ENCODE measurements at places on chromosomes 7 and 10.

DNA sequence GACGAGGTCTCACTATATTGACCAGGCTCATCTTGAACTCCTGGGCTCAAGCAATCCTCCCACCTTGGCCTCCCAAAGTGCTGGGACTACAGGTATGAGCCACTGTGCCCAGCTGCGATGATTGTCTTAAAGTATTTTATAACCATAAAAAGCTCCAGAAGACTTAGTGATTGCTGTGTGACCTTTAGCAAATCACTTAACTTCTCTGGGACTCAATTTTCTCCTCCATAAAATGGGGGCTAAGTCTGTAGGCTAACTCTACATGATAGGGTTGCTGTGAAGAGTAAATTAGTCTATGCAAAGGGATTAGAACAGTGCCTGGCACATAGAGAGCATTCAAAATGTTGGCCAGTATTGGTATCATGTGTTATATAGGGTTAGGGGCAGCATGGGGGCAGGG is 42.8 kb downstream of the PPIF start:
- DNase-seq: no peak

GRCh38 chr7:40717242-40717641 is 582.4 kb downstream of the SUGCT start:
- no peak for DNase-seq

DNA sequence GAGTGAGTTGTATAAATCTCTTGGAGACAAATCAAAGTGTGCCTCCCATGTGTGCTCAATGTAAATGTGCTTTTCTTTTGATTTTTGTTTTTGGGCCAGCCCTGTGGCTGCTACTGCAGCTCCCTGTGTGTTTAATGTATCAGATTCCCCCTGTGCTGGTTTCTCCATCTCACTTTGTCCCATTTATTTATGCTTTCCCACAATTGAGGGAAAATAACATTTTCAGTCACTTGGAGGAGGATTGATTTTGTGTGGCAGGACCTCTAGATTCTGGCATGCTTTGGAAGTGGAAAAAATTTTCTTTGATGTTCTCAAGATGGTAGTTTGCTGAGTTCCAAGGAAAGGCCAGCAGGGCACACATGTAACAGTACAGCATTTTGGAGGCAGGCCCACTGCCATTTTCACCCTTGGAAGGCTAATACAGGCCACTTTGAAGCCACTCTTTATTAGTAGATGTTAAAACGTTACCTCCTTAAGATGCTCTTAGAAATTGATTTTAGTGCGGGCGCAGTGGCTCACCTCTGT is 323.6 kb downstream of the BICC1 start:
- DNase-seq: no peak

- DNase-seq: no peak
These were observed 558 bp downstream of the TCTN3 start for GRCh38 chr10:95693071-95693667.

DNA sequence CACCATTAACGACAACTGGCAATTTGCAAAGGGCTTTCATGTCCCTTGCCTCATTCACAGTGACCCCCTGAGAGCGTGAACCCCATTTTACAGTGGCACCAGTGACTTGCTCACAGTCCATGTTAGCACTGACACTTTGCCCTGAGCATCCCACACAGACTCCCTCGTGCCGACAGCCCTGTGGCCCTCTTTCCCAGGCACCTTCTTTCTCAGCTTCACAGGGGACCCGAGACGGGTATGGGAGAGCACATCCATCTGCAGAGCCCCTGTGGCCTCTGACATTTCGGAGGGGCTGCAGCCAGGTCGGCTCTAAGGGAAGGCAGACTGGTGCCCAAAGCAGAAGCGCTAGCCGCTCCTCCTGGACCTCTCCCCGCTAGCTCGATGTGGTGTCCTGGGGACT is 10.8 kb downstream of the LOXL4 start:
- DNase-seq: no peak

DNA sequence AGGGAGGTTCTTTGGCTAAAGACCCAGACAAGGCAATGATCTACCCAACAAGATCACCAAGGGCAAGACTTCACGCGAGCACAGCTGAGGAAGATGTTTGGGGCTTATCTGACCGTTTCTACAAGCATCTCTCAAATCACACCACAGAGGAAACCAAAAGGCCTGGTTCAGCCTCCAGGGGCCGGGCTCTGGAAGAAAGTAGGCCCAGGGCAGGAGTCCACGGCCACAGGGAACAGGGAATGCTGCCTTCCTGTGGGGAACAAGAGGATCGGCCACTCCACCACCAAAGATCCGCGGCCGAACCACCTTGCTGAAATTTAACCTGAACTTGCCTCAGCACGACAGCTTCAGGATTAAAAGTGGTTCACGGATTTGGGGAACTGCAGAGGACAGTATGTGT is 332.5 kb downstream of the PTPRN2 start:
- DNase-seq: no peak

DNA sequence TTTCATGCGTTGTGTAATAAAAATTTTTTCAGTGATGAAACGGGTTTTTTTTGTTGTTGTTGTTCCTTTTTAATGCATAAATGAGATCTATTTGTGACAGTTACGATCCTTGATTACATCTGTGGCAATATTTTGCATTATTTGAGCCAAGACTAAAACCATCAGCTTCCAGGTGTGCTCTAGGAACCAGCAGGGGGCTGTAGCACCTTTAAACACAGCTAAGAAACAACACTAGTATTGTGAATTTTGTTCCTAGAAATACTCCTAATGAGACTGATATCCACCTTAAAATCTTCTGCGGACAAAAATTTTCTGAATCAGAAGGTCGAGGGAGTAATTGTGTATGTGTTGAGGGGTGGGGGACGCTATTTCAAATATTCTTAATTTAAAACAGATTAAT is 52.6 kb downstream of the FGFBP3 start:
- no peak for DNase-seq

- DNase-seq: peak; percentile 59
These were observed 33.2 kb upstream of the SMNDC1 start for GRCh38 chr10:110337906-110338305.

DNA sequence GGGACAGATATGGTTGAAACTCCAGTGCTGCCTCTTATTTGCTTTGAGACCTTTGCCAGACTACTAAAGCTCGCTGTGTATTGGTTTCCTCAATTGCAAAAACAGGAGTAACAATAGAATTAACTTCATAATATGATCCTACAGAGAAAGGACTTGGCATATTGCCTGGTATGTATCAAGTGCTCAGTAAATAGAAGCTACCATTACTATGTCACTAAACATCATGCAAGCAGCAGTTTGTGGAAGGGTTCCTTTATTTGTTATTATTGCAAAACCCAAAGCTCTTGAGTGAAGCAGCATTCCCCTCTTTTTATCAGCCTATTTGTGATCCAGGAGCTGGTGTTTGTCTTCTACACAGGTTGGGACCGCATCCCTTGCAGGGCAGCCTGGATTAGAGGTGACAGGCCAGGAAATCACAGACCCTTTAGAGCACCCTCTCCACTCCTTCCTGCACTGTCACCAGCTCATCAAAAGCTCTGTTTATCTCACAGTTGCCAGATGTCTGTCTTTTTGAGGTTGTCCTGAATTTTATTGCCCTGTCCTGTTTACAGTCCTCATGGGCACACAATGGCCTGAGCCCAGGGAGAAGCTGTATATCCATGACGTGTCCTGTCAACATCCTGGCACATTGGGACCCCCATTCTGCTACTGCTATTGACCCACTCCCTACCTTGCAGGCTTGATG is 121.5 kb downstream of the SNX10 start:
- no peak for DNase-seq

- DNase-seq: no peak
These were observed 190.8 kb downstream of the ADRA2A start for GRCh38 chr10:111267673-111268072.

DNA sequence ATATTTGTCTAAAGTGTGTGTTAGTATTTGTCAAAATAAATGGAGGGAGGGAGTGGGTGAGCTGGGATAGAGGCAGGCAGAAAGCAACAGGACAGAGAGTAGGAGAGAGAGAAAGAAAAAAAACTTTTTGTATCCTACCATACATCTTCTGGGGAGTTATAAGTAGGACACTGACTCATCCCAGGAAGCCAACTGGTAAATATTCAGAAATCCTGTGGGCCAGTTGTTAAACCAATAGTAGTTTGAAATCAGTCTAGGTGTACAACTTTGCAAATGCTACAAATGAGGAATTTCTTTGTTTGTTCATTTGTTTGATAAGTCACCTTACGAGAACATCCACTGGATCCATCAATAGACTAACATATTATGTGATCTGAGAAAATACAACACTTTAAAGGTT is 980.9 kb downstream of the GATA3 start:
- DNase-seq: no peak

- no peak for DNase-seq
These were observed 11.6 kb upstream of the TMEM72 start for GRCh38 chr10:44899450-44900080.

DNA sequence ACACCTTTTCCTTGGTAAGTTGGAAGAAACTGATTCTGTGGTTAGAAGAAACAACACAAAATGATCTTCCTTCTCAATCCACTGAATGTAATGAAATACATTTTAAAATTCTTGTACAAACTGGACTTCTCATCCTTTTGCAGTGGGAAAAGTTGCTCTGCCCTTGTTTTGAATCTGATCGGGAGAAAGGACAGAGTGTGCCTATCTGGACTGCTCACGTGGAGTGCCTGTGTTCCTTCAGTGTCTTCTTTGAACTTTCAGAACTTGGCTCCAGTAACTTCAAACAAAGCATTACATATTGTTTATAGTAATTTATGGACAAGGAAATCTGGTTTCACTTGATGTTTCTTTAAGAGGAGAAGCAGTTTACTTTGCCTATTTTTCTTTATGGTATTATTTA is 17.1 kb downstream of the SLC26A3 start:
- no peak for DNase-seq

DNA sequence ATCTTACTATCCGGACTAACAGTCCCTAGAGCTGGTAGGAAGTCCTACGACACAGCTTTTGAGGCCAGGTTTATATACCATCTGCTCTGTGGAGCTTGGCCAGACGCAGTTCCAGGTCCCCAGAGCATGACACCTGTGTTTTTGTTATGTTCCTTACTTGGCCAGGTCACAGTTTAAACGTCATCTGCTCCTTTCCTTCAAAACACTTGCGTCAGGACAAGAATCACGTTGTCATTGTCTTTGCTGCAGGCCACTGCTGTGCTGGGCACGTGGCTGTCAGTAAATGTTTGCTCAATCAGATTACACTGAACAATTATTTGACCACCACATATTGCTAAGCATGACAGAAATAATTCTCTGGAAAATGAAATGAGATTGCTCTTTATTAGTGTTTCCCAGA is 23.9 kb downstream of the SLC18A2 start:
- no peak for DNase-seq

DNA sequence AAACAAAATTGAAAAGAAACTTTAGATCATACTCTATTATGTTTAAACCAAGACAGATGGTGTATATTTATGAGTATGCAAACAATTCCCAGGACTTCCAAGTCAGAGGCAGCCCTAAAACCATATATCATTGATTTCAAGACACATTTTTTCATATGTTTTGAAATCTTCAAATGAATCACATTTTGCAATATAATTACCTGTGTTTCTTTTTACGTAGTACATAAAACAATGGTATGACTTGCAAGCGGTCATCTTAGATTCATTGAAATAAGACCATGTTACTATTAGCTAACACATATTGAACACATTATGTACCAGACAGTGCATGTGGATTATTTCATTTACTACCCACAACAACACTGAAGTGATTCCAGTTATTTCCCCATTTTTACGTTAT is 14.9 kb downstream of the SMURF1 start:
- no peak for DNase-seq

- DNase-seq: no peak
These were observed 98.1 kb upstream of the RSU1 start for GRCh38 chr10:16915300-16915699.

GRCh38 chr7:134514663-134515062 is 12.7 kb upstream of the AKR1B10 start:
- peak; percentile 73 for DNase-seq

- no peak for DNase-seq
These were observed 3.5 kb downstream of the ANKRD1 start for GRCh38 chr10:90917238-90917967.

- DNase-seq: no peak
These were observed 23.9 kb upstream of the CALD1 start for GRCh38 chr7:134755422-134756022.

DNA sequence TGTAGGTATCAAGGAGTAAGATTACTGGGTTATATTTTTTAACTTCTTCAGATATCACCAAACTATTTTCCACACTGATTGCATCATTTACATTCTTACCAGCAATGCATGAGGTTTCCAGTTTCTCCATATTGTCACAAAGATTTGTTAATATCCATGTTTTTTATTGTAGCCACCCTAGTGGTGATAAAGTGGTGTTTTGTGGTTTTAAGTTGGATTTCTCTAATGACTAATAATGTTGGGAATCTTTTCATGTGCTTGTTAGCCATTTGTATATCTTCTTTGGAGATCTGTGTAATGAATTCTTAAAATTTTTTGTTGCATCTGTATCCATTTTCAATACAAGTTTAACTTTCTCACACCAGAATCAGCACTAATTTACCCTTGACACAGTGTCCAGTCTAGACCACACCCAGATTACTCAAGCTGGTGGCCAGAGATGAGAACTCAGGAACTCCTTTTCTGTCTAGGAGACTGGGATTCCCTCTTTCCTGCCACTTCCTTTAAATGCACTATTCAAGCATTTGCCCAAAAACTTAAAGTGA is 67.0 kb upstream of the PLXDC2 start:
- no peak for DNase-seq

DNA sequence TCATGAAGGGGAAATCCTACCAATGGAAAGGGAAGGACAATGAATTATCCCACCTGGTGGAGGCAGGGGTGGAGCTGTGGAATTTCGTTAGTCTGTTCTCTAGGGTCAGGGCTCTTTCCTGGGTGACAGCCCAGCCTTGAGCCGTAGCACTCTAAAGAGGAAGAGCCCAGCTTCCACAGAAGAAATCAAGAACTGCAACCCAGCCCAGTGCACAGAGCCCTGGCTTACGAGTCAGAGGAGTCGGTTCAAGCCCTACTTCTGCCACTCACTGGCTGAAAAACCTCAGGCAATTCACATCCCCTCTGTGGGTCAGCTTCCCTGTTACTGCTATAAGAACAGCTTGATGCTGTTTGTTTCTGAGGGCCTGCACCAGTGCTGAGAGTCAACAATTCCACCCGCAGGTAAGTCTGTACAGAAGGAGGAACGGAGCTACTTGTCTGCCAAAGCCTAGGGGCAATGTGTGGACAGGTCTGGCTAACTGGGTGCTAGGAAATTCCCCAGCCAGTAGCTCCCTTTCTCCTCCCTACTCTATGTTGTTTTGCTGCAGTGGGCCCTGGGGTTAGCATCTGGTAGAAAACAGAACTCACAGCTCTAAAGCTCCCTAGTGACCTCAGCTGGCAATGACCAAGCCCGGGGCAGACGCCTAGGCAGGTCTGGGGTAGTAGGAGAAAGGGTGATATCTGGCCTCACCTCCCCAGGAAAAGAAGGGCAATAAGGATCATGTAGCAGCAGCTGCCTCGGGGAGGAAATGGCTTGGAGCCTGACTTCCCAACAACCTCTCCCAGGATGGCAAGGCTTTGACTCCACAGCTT is 3.3 kb downstream of the AVPI1 start:
- no peak for DNase-seq

Data from NCI-H446 (cell line).